ENCODE measurements at places on chromosomes 6 and 20.

GRCh38 chr6:56280126-56280525 is 32.7 kb upstream of the COL21A1 start:
- no peak for DNase-seq

- DNase-seq = no peak
These were observed 270.1 kb upstream of the PRND start for GRCh38 chr20:4451487-4452081.

DNA sequence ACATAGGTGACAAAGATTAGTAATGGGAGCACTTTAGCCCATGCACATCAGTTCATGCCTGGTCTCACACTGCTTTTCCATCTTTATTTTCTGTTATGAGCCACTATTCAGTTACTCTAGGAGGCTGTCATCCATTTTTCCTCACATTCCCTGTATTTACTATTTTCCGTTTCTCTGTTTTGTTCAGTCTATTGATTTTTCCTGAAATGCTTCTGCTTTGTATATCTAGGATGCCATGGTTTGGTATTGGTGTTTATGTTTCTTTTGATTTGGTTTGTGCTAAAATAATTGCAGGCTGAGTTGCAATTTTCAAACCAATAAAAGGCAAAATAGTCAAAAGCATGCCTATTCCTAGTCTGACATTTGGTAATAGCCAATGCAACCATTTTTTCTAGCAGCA is 28.9 kb upstream of the ZNF292 start:
- DNase-seq = no peak

GRCh38 chr6:153858529-153858928 is 180.5 kb upstream of the OPRM1 start:
- DNase-seq = no peak

DNA sequence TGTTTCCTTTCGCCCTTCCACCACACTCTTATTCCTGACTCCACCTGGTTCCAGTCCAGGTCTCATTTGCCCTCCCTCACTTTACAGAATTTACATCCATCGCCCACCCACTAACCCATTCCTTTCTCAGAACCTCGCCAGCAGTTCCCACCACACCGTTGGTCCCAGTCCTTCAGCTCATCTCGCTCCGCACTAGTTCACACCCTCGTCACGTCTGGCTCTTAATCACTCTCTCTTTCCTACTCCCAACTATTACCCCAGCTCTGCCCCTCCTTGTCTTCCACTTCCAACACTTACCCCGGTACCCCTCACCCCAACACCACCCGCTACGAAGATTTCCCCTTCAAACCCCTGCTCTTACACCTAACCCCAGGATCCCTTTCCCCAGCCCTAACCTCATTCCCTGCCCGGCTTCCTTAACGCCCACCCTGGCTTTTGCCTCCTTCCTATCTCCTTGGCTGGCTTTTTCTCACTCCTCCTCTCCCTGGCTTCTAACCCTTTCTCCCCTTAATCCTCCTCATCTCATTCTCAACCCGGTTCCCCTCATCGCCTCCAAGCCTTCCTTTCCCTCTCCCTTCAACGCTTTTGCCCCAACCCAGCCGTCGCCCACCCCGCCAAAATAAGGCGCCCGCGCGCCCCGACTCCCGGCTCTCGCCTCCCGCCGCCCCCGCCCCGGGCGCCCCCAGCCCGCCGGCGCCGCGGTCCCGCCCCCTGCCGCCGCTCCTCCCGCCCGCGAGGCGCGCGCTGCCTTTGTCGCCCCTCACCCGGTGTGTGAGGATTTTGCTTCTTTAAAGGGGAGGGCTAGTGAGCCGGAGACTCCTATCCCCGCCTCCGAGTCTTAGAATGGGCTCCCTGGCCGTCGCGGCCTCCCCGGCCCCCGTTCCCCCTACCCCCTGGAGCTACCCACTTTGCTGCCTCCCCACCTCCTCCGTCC is 542 bp downstream of the USP49 start:
- DNase-seq = peak; percentile 19

DNA sequence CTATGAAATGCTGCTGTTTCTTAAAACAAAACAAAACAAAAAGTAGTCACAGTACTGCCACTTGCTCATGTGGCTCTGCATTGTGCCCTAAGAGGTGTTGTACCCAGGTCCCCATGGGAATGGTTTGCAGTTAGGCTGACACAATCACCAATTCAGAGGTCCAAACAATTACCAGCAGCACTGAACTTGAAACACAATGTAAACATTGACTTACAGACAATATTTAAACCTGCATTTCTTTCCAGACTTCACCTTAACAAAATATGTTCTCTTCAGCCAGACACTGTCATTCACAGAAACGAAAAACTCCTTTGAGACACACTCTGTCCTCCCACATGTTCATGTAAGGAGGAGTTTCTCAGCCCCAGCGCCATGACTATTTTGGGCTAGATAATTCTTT is 206.8 kb upstream of the ARG1 start:
- DNase-seq = no peak

- no peak for DNase-seq
These were observed 42.7 kb downstream of the IRAK1BP1 start for GRCh38 chr6:78910010-78910409.

DNA sequence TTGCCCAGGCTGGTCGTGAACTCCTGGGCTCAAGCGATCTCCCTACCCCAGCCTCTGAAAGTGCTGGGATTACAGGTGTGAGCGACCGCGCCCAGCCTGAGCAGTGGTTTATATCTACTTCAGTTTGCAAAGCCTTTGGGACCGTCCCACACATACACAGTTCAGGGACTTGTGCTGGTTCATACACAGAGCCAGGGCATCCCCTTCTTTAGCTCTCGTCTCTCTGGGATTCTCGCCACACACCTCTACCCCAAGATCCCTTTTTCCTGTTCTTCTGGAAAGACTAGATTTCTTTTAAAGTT is 12.5 kb downstream of the CAP2 start:
- no peak for DNase-seq

- no peak for DNase-seq
These were observed 22.6 kb upstream of the TINAG start for GRCh38 chr6:54285595-54285994.

DNA sequence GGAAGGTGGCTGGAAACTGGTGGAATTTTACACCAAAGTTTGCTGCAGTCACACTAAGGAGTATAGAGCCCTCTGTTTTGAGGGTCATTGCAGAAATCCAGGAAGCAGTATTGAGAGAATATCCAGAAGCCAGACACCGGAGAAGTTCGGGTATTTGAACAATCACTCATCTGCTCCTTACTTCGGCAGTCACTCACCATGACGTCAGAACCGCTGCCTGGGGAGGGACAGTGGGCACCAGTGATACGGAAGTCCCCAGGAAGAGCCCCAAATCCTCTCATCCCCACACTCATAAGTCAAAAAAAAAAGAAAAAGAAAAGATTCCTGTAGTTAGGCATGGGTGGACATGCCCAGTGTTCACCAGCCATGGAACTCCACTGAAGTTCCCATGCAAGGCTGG is 4.0 kb downstream of the LY6G5C start:
- DNase-seq = no peak

DNA sequence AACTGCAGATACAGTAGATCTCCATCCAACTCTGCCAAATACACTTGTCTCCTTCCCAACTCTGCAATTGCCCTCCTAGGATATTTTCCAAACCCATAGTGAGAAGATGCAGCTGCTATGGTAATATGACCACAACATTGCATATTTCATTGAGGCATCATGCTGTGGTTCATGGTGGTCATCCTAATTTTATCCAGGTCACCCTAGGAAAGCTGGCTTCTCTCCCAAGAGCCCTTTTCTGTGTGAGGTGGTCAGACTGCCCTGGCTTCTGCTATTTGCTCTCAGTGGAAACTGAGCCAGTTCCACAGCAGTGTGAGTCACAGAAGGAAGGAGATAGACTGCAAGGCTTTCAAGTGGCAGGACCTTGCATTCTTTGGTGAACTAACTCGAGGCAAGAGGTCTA is 5.5 kb downstream of the OGFRL1 start:
- no peak for DNase-seq

DNA sequence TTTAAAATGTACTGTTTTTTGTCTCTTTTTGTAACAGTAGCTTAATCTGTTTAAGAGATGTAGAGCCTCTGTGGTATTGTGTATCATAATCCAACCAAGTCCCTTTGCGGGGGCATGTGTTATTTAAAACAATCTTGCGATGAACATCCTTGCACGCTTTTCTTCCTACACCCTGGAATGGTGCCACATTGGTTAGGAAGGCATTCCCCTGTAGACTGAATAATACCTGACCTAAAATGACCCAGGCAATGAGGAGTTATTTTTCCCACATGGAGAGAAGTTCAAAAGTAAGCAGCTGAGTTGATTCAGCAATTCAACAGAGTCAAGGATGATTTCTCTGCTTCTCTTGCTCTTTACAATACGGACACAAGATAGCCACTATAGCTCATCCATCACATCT is 142.0 kb upstream of the PMEPA1 start:
- no peak for DNase-seq
